ENCODE measurements at places on chromosomes 2 and 18.

- no peak for DNase-seq
Measured at GRCh38 chr2:190791347-190791975, 89.2 kb upstream of the GLS start.

GRCh38 chr2:88220718-88221117 lies 50.6 kb downstream of the THNSL2 start:
- no peak for DNase-seq

GRCh38 chr18:8938817-8939216 lies 163.7 kb upstream of the NDUFV2 start:
- DNase-seq: no peak

DNA sequence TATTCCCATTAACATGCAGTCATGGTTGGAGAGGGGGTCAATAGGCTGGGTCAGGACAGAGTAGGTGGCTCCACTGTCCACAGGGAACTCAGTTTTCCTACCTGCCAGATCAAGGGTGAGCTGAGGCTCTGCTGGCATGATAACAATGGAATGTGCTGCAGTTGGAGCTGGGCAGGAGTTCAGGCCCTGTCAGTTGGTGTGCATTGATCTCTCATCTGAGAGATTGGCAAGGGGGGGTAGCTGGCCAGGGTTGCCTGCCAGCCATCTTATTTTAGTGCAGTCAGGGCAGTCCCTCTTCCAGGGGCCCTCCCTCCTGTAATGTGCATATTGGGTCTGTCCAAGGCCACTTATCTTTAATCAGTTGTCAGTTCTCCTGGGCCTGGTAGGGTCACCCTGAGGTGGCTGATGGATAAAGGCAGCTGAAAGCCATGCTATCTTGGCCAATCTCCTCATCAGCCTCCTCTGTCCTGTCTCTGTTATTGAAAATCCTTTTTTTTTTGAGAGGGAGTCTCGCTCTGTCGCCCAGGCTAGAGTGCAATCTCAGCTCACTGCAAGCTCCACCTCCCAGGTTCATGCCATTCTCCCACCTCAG lies 38.1 kb upstream of the CCBE1 start:
- no peak for DNase-seq

DNA sequence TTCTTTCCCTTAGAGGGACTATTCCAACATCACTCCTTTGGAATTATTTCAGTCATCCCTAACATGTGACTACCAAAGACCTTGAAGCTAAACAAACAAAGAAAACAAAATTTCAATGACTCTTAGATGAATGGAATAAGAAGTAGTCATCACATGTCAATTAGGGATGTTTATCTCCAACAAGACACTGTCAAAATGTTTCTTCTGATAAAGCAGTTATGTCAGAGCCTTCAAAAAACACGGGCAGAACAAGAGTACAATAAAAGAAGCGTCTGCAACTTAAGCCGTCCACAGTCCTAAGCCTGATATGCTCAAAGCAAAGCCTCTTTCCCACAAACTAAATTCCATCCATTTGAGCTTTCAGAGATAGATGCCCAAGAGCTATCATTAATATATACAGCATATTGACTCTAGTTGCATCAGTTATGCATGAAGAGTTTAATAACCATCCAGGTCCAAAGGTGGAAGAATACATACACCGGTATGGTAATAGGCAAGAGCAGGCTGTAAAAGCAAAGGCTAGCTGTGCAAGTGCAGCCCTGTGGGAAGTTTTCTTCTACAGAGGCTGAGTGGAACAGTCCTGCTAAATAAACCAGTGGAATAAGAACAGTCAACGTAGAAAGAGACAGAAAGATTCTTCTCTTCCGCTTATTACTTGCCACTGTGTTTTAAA lies 98.1 kb downstream of the ICA1L start:
- no peak for DNase-seq

GRCh38 chr18:68219872-68220271 lies 495.0 kb downstream of the TMX3 start:
- no peak for DNase-seq

- DNase-seq: no peak
Measured at GRCh38 chr2:230960026-230960425, 35.0 kb upstream of the GPR55 start.

DNA sequence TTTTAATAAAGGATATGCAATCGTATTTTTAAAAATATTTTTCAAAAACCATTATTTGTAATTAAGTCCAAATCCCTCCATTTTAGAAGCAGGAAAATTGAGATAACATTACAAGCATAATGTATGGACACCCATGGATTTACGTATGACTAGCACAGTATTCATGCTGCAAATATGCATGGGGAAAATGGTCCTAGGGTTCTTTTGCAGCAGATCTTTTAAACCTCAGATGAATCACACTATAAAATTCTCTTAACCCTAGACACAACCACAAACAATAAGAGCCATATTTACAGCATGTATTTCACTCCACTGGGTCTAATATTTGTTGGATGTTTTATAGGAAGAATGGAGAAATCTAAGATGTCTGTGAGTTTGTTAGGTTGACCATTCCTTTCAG lies 453.4 kb downstream of the TGIF1 start:
- DNase-seq: no peak

DNA sequence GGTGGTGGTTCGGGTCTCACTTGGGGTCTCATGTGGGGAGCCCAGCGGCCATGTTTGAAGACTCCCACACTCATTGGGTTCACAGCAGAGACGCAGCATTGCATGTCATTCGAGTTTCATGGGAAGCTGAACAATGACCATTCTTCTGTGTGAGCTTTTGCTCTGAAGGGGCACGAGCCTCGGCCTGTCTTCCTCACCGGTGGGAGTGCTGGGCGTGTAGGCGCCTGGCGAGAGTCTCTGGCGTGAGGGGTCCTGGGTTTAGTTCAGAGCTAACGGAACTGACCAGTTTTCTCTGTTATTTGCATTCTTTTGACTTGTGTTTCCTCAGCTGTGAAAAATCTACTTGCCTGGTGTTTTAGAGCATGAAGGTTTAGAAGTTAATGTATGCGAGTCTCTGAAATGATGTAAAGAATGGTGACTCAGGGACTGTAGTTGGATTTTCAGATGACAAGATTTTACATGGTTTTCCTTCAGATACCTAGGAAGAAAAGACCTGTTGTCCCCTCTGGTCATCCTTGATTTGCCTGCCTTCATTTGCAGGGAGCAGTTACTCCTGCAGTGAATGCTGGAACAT lies 98.1 kb downstream of the ARMC9 start:
- no peak for DNase-seq

GRCh38 chr2:233060501-233060979 lies 398 bp downstream of the INPP5D start:
- no peak for DNase-seq

DNA sequence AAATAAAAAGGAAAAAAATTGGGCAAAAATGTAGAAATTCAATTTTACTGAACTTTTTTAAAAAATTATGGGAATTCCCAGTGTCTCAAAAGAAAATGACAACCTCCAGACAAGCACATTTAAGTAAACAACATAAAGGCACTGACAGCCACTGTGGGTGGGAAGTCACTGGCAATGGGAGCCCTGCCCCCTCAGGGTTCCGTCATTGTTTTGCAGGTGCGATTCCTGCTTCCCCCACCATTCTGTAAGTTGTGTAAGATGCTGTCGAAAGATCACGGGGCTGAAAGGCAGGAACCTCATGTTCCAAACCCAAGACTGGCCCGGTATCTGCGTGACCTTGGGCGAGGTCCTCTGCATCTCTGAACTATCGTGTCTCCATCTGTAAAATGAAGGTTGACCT lies 15.8 kb upstream of the ASPRV1 start:
- no peak for DNase-seq

- DNase-seq: no peak
Measured at GRCh38 chr2:110995911-110996310, 124.8 kb upstream of the BCL2L11 start.

- DNase-seq: no peak
Measured at GRCh38 chr18:44474067-44474411, 206.6 kb upstream of the SETBP1 start.

DNA sequence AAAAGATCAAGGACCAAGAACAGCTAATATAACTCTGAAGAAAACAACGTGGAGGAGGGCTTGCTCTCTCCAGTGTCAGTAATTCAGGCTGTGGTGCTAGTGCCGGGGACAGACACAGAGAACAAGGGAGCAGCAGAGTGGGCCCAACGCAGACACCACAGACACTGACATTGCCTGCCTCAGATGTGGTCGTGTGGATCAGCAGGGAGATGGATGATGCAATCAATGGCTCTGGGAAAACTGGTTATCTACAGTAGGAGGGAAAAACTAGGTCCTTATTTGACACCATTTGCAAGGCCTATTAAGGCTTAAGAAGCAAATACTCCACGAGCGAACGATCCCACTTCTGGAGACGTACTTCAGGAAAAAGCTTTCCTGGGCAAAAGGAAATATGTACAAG lies 36.1 kb downstream of the HDLBP start:
- no peak for DNase-seq

- DNase-seq: no peak
Measured at GRCh38 chr2:178909507-178909906, 102.3 kb upstream of the TTN start.

DNA sequence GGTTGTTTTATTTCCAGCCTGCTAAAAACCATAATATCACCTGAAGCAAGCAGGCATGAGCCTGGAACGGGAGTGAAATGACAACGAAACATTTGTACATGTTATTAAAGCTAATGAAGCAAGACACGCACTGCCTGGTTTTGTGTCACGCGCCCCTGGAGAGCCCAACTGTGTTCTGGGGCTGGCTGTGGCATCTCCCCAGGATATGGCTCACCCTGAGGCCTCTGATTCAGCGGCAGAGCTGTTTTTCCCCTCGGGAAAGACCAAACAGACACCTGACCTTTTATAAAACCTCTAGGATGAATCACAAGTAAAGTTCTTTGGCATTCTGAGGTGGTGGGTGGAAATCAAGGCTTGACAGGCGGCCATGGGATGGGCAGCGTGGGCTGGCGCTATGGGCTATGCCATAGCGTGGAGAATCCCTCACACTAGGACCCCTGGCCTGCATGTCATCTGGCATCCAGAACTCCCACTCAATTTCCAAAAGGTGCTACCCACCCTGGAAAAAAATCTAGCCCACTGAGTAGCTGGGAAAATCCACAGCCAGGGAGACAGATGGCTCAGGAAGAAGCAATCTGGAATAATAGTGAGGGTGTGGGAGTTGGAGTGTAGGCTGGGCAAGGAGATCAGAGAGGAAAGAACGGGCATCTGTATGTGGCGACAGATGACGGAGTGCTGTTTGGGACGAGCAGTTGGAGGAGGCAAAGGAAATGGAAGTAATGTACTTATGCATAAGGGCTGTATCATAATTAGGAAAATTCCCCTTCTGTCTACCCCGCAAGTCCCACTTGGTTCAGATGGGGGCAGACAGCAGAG lies 262.0 kb downstream of the AFF3 start:
- DNase-seq: no peak

GRCh38 chr18:77016936-77017335 lies 115.6 kb downstream of the MBP start:
- no peak for DNase-seq

DNA sequence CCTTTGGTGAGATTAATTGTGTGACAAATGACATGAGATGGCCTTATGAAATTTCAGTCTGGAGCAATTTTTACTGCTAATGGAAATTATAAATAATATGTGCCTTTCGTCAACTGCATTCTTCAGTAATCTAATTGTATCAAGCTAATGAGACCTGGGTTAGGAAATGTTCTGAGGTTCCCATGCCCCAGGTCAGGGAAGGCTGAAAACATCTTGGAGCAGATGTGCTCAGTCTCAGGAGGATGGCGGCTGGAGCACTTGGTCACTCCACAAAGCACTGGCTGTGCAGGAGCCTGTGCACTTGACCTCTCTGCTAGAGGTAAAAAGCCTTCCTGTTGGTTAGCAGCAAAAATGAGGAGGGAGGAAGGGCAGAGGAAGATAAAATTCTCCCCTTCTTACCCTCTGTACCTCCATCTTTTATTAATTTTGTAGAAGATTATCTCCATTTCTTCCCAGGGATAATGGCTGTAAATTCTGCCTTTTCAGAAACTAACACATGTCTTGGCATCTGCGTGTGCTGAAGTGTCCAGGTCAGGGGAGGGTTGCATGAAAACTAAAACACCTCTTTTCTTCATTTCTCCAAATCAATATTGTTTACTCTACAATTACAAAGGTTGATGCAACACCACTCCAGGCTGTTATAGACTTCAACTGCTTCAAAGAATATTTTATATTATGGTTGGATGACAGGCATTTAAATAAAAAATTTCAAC lies 1606.4 kb upstream of the ACVR2A start:
- no peak for DNase-seq

DNA sequence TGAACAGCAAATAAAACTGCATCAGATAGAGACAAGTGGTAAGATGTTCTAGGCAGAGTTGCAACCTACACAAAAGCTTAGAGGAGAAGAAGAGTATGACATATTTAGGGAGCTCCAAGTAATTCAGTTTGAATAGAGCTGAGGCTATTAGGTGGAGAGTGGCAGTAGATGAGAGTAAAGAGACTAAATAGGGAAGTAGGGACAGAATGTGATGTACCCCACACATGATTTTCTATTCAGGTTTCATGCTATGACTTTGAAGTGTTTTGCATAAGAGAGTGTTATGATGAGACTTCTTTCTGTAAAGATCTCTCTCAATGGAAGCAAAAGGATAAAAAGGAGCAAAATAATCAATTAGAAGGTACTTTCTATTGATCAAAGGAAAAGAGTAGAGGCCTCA lies 206.8 kb upstream of the ERBB4 start:
- no peak for DNase-seq

GRCh38 chr2:239247401-239248245 lies 153.2 kb downstream of the HDAC4 start:
- no peak for DNase-seq

- DNase-seq: no peak
Measured at GRCh38 chr2:203681978-203682377, 24.5 kb upstream of the CD28 start.

DNA sequence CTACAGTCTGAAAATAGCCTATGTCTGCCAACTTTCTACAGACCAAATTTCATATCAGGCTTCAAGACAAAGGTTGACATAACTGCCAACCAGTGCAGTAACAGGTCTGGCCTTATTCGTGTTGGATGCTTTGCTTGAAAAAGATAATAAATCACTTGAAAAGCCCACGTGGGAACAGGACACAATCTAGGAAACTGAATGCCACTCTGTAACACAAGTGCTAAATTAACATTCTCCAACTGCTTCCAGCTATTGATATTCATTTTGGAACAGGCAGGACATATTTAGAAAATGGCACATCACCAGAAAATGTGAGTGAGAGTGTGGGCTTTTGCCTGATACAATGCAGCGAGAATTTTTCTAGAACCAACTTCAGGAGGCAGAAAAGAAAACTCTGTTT lies 165.9 kb upstream of the CCDC150 start:
- DNase-seq: no peak

DNA sequence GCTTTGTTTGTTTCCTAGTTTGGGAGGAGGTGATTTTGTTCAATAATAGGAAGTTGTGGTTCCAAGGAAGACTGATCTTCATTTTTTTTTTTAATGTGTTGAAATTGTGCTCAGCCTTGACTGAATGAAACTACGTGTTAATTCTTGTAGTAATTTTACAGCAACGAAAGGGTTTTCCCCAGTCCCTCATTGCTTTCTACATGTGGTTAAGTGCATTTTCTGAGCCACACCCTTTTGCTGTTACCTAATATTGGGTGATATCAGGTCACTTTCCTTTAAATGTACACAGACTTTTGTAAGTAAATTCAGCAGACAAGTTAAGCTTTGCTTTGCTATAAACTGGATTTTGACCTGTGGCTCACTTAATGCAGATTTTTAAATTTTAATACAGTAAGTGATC lies 73.6 kb downstream of the OTX1 start:
- no peak for DNase-seq

All from stimulated activated CD8-positive, alpha-beta memory T cell treated with anti-CD3 and anti-CD28 coated beads, Interleukin-4, amount 100 ng/mL, for 1 hour (primary cell).